Right hindlimb (tissue), 1 donor: ENCODE measurements at places on chromosomes 16 and 17.

DNA sequence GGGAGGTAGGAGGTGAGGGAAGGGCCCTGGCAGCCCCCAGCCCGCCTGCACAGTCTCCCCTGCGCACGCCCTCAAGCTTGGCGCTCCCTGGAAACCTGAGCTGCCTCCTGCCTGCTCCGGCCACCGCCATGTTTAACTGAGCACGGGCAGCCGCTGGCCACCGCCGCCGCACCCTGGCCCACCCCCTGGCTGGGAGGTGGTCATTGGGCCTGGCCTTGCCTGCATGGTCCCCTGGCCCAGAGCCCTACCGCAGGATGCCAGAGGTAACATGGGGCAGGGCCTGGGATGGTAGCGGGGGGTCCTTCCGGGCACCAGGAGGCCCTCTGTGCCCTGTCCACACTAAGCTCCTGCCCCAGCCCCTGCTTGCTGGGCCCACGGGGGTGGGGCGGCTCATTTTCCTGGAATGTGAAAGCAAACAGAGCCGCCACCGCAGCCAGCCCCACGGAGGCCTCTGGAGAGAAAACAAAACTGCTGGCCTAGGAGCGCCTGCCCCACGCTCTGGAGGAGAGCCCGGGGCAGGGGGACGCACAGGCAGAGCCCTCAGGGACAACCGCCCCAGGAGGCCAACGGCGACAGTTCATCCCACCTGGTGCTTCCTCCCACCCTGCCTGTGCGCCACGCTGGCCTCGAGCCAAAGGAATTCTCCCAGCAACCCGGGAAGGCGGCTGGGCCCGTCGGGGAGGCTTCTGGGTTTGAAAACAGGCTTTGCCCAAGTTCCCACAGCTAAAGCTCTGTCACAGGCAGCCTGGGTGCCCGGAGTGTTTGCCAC is 8.9 kb downstream of the NHERF2 start:
- peak; percentile 83 for DNase-seq

DNA sequence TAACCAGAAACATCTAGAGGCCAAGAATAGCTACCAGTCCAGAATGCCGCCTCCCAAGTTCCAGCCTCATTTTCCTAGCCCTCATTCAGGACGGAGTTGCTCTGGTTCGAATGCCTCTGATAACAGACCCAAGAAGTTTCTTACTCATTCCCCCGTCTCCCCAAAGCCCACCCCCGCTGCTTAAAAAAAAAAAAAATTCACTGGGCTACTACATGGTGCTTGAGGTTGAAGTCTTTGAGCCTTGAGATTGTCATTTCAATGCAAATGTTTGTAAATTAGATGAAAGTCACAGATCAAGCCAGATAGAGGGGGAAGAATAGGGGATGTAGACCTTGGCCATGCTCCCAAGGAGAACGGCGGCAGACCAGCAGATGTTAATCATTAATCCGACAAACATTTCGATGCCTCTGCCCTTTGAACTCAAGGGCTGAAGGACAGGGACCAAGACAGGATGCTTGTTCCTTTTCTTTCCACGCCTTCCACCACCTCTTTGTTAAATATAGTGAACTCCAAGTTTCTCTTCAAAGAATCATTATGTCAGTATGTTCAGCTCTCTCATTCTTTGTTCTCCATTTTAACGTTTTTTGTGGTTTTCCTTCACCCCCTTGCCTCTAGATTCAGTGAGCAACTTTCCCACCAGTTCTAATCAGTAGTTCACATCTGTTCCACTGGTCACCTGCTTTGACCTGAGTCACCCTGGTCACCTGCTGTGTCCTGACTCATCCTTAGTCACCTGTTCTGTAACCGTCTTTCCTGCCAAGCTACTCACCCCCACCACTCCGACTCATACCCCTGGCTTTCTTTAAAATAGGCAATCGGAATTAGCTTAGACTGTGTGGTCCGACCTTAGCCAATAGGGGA is 190.3 kb downstream of the CPPED1 start:
- no peak for DNase-seq

- no peak for DNase-seq
Measured at GRCh38 chr16:28000314-28001169, 63.0 kb downstream of the GSG1L start.

- DNase-seq: peak; percentile 64
Measured at GRCh38 chr17:35731239-35731916, at the start of gene RASL10B. Gene RASL10B (plus strand): TSS chr17:35731639. CDS start chr17:35735185, 3,546 bp downstream.

GRCh38 chr17:79010304-79010646 is 711 bp upstream of the CANT1 start:
- no peak for DNase-seq

- DNase-seq: no peak
Measured at GRCh38 chr16:14416184-14416583, 213.9 kb downstream of the PARN start.

- no peak for DNase-seq
Measured at GRCh38 chr17:50214976-50215760, 13.7 kb upstream of the COL1A1 start.

- no peak for DNase-seq
Measured at GRCh38 chr17:27282054-27282551, 11.8 kb upstream of the WSB1 start.

GRCh38 chr17:27367121-27367981 is 73.4 kb downstream of the WSB1 start:
- DNase-seq: no peak

GRCh38 chr16:66471264-66471663 is 44.2 kb downstream of the BEAN1 start:
- no peak for DNase-seq

DNA sequence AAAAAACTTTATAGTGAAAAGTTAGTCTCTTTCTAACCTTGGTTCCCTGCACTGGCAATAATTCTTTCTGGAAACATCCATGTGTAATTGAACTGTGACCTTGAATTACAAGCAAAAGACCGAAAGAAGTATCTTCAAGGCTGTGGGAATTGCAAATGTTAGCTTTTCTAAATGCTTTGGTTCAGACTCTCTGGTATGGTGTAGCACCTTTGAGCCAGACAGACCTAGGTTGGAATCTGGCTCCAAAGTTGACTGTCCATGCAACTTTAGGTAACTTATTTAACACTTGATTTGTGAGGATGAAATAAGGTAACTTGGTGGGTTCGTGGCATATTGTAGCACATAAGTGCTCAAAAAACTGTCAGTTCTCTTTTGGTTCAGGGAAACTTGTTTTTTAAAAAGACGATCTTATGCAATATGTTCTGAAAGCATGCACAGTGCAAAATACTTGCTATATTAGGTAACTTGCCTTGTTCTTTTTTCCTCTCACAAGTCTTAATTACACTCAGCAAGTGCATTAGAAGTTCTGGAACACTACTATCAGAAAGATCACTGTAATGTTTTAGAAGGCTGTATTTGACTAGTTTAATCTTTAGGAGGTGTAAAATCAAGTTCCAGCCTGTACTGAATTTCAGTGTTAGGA is 46.3 kb downstream of the TANGO6 start:
- no peak for DNase-seq

DNA sequence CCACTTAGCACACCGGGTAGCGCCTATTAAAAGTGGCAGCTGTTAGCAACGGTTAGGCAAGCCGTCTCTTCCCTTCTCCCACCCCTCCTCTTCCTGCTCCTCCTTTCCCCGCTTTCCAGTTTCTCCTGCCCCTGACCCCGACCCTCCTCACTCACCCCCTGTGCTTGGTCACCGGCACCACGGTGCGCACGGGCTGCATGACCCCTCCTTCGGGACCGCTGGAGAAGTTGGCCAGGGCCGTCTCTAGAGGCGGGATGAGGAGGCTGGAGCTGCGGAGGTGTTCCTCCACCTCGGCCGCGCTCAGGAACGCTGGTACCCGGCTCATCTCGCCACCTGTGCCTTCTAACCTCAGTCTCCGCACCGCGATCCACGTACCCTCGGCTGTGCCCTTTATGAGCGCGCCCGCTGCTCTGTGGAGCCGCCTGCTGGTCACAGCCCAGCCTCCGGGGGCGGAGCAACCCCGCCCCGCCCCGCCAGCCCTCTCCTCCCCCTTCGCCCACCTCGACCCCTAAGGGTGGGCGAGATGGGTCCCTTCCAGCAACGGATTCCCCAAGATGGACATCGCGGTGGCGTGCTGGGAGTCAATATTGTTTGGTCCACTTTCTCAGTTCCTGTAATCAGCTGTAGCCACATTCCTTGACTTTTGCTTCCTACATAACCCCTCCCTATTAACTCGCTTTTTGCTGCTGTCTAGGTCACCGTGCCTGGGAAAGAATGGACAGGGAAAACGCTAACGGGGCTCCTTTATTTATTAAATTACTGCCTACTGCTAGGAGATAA is at the start of gene CRYM:
Gene CRYM (minus strand): TSS at position 364 of the 780 bp plus-strand sequence. CDS start 39 bp downstream, at position 325.
- peak; percentile 59 for DNase-seq

- no peak for DNase-seq
Measured at GRCh38 chr17:48582750-48583069, 4.6 kb upstream of the HOXB4 start.

DNA sequence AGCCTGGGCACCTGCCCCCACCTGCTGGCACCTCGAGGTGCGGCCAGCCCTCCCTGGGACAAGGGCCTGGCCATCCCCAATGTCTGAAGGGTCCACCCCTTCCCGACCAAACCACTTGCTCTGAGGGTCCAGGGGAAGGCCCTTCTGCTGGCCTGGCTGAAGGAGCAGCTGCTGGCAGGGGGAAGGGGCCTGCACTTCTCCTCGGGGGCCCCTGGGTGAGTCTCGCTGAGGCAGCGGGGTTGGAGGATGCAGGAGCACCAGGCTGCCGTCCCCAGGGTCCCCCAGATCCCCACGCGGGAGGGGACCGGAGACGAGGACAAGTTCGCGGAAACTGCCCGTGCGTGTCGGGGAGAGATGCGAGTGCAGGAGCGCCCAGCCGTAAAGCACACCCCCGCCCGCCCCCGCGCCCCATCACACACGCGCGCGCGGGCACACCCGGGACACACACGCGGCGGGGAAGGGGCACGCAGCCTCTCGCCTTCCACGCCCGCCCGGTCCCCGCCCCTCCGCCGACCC is 725 bp upstream of the CACNA1H start:
- DNase-seq: peak; percentile 63

DNA sequence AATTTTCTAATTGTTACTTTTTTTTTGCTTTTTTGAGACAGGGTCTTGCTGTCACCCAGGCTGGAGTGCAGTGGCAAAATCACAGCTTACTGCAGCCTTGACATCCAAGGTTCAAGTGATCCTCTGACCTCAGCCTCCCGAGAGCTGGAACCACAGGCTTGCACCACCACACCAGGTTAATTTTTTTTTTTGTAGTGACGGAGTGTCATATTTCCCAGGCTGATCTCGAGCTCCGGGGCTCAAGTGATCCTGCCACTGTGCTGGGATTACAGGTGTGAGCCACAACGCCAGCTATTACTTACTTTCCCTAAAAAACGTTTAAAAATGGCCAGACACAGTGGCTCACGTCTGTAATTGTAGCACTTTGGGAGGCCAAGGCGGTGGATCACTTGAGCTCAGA is 6.6 kb downstream of the NPLOC4 start:
- no peak for DNase-seq

GRCh38 chr16:52318302-52319009 is 228.5 kb downstream of the TOX3 start:
- DNase-seq: no peak

DNA sequence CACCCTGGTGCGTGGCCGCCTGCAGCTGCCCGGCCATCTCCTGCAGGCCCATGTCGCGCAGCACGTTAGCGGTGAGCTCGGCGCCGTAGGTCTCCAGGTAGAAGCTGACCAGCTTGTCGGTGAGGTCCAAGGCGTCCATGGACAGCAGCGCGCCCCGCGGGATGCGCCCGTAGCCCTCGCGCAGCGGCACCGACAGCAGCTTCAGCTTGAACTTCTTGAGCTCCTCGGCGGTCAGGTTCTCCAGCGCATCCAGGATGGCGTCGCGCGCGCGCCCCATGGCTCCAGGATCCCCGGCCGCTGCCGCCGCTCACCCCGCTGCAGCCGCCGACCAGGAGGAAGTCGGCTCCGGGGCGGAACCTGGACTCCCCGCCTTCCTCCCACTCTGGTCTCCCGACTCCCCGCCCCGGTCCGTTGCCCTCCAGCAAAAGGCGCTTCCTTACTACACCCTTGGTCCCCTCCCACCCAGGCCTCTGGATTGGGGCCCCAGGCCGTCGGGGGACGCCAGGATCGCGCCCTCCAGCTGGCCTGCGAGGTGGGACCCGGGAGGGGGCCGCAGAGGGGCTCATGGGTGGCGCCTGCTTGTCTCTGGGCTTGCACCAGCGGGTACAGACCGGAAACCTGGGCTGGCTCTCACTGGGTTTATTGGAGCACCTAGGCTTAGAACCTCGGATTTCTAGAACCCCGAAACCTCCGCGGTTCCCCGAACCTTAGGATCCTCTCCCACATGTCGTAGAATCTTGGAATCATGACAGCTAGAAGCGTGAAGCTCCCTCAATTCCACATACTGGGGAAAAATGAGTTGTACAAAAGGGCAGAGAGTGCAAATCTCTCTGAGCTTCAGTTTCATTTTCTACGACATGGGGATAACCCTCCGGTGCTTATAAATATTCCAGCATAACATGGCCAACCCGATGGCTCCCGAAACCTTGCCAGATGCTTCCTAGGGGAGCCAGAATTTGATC is at the start of gene PYCARD:
Gene PYCARD (minus strand): TSS at position 347 of the 962 bp plus-strand sequence. CDS start 70 bp downstream, at position 277.
- DNase-seq: peak; percentile 69

DNA sequence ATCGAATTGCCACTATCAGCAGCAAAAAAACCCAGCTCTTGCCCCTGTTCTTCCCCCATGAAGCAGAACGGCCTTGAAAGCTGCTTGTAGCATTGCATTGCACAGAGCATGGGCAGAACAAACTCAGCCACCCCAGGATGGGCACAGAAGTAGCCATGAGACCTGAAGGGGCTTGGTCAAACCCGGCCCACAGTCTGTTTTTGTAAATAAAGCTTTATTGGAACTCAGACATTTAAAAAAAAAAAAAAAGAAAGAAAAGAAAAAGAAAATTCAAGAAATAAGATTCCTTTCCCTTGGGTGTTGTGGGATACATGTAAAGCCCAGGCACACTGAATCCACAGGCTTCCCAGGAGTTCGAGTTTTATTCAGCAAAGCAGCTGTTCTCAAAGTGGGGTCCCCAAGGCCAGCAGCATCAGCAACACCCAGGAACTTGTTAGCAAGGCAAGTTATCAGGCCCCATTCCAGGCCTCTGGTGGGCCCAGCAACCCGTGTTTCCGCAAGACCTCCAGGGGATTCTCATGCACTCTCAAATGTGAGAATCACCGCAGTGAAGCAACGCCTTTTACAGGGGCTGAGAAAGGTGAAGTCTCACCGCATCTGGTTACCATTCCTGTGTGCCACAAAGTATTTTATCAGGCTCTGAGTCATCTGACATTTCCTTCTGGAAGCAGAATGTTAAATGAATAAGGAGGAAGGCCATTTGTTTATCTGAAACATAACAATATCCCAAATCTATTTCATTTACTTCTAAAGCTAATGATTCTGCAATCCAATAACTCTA is 108.2 kb downstream of the SLC39A11 start:
- DNase-seq: no peak

GRCh38 chr17:44807093-44807816 is 22.8 kb downstream of the GJC1 start:
- DNase-seq: no peak

- peak; percentile 20 for DNase-seq
Measured at GRCh38 chr16:59698346-59699020, 964.4 kb upstream of the GOT2 start.

- DNase-seq: no peak
Measured at GRCh38 chr17:80846932-80847331, 144.7 kb upstream of the CHMP6 start.
